ENCODE measurements at places on chromosomes 16 and 17.

- DNase-seq = no peak
These were observed 31.4 kb upstream of the ADCY7 start for GRCh38 chr16:50234771-50235556.

DNA sequence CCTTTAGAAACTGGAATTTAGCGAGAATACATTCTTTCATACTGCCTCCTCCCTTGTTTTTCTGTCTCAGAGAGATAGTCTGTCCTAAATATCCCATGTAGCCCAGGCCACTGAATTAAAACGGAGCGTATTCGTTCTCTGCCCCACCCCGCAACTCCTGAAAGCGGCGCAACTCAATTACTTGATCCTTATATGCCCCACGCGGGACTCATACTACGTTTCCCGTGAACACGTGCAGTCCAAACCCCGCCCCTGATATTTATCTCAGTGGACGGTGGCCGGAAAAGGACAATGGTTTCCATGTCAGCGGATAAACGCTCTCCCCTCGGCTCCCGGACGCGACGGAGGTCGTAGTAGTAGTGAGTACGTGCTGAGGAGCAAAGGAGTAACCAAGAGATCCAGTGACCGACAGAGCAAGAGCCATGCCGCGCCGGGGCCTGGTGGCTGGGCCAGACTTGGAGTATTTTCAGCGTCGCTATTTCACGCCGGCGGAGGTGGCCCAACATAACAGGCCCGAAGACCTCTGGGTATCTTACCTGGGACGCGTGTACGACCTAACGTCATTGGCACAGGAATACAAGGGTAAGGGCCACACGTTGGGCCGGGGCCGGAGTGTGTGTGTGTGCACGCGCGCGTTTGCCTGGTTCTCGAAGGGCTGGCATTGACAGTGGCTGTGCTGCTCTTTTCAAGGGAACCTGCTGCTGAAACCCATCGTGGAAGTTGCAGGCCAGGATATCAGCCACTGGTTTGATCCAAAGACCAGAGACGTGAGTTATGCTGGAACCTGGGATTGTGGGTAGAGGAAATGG is at the start of gene CYB5D1:
Gene CYB5D1, plus strand, starts transcription at position 291 of the 809 bp plus-strand sequence. Its CDS starts 132 bp downstream, at position 423.
- DNase-seq = peak; percentile 85

DNA sequence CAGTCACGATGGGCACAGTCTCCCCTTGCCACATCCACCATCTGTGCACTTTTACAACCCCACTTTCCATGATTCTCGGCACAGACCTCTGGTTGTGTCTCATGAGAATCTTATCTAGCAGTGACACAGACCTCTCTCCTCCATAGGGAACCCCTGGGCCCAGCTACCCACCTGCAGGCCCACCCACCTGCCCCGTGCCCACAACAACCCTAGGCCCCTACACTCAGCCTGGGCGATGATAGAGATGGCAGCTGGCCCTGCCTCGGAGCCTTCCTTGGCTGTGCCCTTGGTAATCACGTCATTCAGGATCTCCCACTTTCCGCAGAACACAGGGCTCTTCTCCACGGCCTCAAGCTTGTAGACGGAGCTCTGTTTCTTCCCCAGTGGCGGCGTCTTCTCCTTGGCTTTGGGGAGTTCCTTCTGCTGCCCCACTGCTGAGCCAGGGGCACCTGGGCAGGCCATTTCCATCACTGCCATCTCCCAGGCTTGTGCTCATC is 26.5 kb downstream of the MAP3K14 start:
- DNase-seq = no peak

DNA sequence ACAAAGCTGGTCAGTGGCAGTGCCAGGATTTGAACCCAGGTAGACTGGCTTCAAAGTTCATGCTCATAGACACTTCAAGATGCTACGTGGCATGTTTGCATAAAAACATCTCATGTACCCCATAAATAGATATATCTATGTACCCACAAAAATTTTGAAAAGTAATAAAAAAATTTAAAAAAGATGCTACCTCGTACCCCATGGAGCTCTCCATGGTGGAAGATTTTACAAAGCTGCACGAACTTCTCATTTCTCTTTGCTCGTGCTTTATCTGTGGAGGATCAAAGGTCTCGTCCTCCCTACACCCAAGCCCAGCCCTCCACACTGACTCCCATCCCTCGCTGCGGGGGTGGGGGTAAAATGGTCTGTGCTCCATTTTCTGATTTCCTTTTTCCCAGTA is 135.5 kb downstream of the HAPSTR1 start:
- DNase-seq = no peak

DNA sequence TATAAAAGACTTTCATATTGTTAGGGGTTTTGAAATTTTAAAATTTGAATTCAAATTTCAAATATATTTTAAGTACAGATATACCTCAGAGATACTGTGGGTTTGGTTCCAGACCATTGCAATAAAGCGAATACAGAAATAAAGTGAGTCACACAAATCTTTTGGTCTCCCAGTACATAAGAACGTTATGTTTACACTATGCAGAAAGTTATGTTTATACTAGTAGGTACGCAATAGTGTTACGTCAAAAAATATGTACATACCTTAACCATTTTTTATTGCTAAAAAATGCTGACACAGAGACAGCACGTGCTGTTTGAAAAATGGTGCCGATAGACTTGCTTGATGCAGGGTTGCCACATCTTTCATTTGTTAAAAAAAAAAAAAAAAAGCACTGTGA is 19.7 kb downstream of the NUP88 start:
- DNase-seq = no peak

DNA sequence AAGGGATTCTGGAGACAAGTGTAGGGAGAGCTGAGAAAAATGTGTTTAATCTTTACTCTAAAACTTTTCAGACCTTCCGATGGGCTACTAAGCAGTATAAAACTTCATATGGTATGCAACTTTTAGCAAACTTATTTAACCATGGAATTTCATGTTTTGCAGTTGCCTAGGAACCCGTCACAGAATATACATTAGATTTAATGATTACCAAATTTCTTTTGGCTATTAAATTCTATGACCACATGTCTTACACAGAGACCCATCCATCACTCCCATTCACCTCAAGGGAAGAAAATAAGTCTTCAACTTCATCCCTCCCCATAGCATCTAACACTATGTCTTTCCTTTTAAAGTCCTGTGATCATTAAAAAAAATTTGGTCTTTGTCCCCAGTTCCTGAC is 54.9 kb downstream of the HS3ST3A1 start:
- DNase-seq = no peak

DNA sequence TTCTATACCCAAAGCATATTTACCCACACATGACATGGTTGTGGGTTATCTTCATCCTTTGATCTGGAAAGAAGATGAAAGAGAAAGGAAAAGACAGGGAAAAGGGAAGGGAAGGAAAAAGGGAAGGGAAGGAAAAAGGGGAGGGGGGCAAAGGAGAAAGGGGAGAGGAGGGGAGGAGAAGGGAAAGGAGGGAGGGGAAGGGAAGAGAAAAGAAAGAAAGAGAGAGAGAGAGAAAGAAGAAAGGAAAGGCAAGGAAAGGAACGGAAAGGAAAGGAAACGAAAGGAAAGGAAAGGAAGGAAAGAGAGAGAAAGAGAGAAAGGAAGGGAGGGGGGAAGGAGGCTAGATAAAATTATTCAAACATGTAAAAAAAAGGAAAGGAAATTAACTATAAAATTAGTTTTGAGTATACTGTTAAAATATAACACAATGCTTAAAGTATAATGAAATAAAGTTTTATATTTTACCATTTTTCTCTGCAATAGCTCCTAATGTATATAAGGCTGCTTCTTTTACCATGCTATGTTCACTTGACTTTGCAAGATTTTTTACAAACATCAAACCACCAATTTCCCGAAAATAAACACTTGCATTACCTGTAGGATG is 11.2 kb downstream of the TERB1 start:
- DNase-seq = no peak

DNA sequence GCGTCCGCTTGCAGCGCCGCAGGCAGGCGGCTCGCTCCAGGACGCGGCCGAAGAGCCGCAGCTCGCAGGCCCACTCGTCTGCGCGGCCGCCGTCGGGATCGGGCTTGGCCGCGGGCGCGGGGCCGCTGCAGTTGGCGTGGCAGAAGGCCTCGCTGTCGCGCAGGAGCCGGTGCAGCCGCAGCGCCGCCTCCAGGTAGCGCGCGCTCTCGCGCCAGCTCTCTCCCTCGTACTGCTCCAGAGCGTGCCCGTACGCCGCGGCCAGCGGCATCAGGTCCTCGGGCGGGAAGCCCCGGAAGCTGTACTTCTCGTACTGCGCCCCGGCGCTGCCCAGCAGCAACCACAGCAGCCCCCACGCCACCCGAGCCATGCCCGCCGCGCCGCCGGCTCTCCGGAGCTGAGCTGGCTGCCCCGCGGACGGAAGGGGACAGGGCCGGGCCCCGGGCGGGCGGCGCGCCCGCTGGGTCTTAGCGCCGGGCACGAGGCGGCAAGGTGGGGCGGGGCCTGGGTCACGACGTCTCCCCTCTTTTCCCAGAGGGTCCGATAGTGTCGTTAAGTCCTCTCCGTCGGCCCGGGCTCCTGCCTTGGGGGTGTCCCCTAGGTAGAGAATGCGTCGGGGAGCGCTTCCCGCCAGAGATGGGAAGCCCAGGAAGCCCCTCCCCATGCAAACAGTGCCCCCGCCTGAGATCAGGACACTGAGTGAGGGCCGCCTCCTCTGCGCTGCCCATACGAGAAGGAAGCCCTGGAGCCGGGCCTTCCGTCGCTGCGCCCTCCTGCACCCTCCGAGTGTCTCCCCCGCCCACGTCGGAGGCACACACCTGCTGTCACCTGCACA is at the start of gene P3H4:
Gene P3H4, minus strand, starts transcription at position 401 of the 832 bp plus-strand sequence. Its CDS starts 34 bp downstream, at position 367.
- peak; percentile 71 for DNase-seq

GRCh38 chr17:49015924-49016774 is 19.0 kb downstream of the IGF2BP1 start:
- DNase-seq = no peak

DNA sequence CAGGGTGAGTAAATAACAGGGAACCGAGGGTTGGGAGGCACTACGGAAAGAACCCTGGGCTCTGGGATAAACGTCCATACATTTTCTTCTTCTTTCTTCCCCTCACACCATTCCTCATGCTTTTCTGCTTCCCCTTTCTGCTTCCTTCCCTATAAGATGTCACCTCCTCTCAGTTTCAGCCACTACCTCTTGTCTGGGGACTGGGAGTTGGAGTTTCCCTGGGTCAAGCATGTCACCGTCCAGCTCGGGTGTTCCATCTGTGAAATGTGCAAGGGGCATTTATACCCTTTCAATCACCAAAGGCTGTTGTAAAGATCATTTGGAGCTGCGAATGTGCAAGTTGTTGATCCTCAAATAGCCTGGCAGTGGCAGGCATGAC is 17.5 kb upstream of the CCL22 start:
- DNase-seq = no peak

DNA sequence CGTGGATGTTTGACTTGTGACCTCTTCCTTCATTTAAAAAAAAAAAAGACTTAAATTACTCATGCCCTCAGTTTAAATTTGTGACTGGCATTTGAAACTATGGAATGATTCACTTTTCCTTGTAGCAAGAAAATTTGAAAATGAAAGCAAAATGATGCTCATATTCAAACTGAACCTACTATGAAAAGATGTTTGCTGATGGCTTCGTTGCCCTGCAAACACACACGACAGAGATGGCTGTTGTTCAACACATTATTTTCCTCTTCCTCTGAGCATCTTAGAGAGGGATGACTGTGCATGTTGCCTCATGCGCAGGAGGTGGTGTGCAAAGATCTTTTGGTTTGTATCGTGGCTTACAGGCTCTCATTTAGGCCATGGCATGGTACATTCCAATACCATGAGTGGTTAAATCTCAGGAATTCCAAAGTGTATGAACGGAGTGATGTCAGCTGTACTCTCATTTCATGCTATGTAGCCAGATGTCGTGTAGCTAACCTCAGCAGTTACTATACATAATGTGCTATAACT is 164.5 kb downstream of the PRKCA start:
- no peak for DNase-seq

- DNase-seq = no peak
These were observed 48.3 kb downstream of the CUEDC1 start for GRCh38 chr17:57906910-57907309.

- no peak for DNase-seq
These were observed 246.9 kb upstream of the KCNJ16 start for GRCh38 chr17:69828087-69828486.
